Ascending aorta (tissue), 2 donors: ENCODE measurements at places on chromosomes 6 and 20.
A peak's percentile ranks its signal among the peaks of the same experiment; 100 is the strongest.

- no peak for DNase-seq
These were observed 105.8 kb downstream of the QRSL1 start for GRCh38 chr6:106735136-106735633.

DNA sequence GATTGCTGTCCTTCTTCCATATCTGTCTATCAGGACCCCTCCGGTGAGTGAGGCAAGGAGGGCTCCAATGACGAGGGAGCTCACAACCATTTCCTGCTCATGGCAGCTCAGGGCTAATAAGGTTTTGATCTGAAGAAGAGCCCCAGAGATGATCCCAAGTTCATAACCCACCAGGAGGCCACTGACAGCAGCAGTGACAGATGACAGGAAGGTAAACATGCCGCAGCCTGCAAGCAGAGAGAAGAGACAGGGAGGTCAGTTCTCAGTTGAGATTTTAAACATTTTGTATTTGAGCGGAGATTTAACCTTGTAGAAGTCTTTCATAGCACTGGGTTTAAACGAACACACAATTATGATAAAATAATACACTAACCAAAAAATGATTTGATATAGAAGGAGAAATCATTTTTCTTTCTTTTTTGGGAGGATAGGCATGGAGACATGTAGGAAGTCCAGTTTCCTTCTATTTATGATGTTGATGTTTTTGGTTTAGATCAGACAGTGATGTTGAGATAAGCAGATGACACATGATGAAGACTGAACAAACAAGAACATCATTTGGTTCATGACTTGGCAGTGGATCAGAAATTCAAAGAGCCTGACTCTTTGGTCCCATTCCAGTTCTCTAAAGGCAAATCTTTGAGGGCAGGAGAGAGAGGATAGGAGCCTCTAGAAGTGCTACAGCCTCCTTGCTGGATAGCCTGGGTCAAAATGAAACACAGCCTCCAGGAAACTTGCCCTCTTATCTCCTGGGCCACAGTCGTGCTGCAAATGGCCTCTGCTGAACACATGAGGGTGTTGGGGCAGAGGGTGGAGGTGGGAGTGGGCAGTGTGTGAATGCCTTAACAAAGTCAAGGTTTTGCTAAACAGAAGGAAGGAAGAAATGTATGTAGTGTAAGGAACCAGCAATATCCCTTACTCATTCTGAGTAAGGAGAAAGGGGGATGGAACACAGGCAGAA lies 22.6 kb downstream of the SLC2A12 start:
- no peak for DNase-seq

DNA sequence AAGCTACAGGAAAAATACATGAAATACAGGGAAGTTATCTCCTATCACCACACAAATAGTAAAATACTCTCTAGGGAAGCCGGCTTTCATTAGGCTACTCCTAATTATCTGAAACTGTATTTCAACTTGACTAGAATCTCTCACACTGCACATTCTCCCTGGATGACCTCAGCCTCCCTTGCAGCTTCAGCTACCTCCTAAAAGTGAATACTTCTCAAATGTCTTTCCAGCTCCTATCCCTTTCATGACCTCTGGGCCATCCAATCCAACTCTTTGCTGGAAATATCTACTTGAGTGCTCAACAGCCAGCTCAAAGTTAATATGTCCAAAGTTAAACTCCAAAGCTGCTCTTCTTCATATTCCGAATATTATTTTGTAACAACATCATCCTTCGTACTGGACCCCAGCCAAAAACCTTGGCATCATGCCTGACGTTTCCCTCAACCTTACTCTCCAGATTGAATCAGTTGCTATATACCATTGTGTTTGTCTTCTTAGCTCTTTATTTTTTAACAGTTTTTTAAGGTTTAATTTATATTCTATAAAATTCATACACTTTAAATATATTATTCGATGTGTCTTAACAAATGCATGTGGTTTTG lies 29.4 kb upstream of the KIF6 start:
- DNase-seq, result no peak

GRCh38 chr6:147506704-147507114 lies 1.8 kb upstream of the SAMD5 start:
- DNase-seq, result peak; percentile 75

GRCh38 chr6:27867051-27867944 lies 44.9 kb downstream of the OR2B2 start:
- no peak for DNase-seq

DNA sequence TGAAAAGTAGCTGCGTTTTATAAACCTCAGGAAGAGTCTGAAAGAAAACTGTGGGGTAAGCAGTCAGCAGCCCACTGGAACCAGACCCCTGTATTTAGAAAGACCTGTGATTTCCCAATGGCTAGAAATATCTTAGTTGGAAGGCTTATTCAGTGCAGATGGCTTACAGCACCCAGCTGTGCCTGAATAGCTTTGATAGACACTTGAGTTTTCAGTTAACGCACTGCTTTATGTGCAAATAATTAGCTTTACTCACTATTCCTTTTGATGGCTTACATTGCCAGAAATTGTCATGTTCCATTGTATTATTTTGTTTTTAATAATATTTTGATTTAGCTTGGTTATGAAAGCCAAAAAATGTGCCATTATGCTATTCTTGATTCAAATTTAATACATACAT lies 465.3 kb upstream of the SYNCRIP start:
- no peak for DNase-seq

GRCh38 chr6:28606424-28607391 lies 81.0 kb downstream of the GPX5 start:
- no peak for DNase-seq

- DNase-seq, result no peak
These were observed 166.0 kb downstream of the RALGAPA2 start for GRCh38 chr20:20546402-20546801.

DNA sequence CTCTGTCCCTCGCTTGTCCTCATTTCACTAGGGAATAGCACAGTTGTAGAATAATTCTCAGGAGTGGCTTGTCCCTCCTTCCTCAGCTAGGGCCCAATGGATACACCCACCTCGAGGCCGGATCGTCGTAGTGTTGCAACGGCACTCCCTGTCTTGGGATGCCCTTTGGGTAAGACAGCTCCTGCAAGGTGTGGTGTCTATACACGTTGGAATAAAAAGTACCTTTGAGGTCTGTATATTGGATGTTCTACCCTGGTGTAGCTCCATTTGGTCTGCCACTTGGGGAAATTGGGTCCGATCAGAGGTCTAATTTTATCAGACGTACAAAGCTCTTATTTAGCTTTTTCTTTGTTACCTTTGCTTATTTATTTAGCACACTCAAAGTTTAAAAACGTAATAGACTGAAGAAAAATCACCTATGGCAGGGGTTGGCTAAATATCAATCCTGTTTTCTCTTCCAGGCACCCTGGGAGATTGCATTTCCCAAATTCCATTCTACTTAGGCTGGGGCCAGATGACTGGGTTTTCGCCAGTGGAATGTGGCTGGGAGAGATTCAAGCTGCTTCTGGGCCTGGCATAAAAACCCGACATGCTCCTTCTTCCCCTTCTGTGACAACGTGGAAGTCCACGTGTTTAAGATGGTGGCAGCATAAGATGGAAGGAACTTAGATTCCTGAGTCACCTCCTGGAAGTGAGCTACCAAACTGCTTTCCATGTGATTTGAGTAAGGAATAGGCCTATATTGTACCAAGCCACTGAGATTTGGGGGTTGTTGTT lies 82.3 kb upstream of the CD83 start:
- no peak for DNase-seq

DNA sequence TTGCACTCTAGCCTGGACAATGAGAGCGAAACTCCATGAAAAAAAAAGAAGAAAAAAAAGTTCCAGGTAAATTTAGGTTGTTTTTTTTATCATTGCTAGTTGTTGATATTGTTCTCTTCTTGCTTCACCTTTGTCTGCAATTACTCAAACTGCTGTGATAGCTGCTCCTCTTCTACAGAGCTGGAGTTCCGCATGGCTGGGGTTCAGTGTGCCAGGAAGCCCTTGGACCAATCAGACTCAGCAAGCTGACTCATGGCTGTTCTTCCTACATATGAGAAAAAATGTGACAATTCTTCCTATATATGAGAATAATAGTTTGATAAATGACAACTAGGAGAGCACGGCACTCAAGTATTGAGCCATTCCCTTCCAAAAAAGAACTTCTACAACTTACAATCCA lies 28.4 kb downstream of the DPPA5 start:
- DNase-seq, result no peak

DNA sequence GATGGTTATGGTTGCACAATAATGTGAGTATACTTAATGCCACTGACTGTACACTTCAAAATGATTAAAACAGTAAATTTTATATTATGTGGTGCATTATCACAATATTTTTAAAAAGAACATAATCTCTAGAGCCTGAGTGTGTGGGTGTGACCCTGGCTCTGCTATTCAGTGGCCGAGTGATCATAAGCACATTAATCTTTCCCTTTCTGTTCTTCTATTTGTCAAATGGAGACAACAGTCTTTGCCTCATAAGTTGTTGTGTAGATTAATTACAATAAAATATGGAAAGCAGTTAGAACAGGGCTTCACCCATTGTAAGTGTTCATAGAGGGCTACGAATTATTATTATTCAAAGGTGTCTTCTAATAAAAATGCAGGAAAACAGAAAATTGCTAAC lies 548.6 kb downstream of the HTR1B start:
- DNase-seq, result no peak

DNA sequence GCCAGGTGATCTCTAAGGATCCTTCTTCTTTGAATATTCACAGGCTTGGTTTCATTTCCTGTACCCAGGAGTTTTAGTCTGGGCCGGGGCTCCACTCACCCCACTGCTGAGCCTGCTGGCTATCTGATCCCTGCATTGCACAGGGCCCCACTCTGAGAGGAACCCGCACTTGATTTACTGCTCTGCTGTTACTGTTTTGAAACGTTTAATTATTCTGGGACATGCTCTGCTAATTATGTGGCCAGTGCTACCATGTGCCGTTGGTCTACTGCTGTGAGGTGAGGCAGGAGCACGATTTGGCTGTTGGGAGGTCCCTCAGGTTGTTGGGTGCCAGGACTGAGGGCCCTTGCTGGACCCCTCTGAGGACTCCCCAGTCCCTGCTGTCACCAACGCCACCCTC lies 108.7 kb upstream of the SIRPA start:
- DNase-seq, result no peak
